Femur (tissue), 1 donor: ENCODE measurements at places on chromosomes 11 and 22.

- no peak for DNase-seq
Measured at GRCh38 chr22:30198921-30199320, 47.6 kb downstream of the LIF start.

GRCh38 chr22:32617903-32618302, 143.3 kb downstream of the FBXO7 start:
- DNase-seq, result peak; percentile 43

GRCh38 chr11:118521892-118522311, 5.4 kb upstream of the TTC36 start:
- DNase-seq, result peak; percentile 38

DNA sequence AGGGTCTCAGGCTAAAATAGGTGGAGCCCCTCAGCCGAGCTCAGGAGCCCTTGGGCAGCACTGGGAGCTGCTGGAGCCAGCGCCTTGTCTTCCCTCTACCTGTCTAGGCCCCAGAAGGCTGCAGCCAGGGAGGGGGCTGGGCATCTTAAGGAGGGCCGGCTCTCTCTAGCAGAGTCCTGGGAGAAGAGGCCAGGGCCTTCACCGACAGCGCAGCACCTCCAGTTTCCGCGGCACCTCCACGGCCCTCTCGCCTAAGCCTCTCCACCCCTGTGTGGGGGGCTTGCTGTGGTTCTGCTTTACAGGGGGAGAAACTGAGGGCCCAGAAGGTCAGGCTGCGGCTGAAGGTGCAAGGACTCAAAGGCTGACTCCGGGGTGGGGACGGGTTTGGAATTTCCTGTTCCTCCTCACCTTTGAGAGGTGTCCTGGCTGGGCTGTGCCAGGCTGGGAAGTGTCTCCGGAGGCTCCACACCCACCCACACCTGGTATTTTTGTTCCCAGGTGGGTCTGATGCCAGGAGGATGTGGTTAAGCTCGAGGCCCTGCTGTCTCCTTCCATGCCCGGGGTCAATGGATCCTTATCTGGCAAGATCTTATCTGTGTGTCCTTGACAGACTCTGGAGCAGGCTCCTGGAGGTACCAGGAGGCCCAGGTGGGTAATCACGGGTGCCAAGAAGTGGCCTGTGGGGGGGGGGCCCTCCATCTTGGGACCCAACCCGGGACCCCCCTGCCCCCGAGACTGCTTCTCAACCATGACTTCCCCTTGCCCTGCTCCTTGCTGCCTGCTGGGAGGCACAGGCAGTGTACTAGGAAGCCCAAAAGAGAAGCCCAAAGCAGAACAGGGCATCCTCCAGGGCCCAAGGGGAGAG, 95.3 kb upstream of the FGF3 start:
- peak; percentile 21 for DNase-seq

- DNase-seq, result peak; percentile 61
Measured at GRCh38 chr11:114060392-114061047, 1.0 kb downstream of the ZBTB16 start.

GRCh38 chr11:123885570-123885969, at the start of gene TMEM225:
TSS of gene TMEM225 (minus strand) at chr11:123885670. CDS start at chr11:123885425, 245 bp downstream.
- no peak for DNase-seq

- DNase-seq, result no peak
Measured at GRCh38 chr11:19907839-19908238, 195.2 kb downstream of the NAV2 start.

- no peak for DNase-seq
Measured at GRCh38 chr11:19162951-19163505, 38.8 kb downstream of the CSRP3 start.

- DNase-seq, result no peak
Measured at GRCh38 chr22:48175721-48176120, 1413.3 kb downstream of the TBC1D22A start.

GRCh38 chr11:14898906-14899305, 6.9 kb upstream of the CYP2R1 start:
- DNase-seq, result no peak

DNA sequence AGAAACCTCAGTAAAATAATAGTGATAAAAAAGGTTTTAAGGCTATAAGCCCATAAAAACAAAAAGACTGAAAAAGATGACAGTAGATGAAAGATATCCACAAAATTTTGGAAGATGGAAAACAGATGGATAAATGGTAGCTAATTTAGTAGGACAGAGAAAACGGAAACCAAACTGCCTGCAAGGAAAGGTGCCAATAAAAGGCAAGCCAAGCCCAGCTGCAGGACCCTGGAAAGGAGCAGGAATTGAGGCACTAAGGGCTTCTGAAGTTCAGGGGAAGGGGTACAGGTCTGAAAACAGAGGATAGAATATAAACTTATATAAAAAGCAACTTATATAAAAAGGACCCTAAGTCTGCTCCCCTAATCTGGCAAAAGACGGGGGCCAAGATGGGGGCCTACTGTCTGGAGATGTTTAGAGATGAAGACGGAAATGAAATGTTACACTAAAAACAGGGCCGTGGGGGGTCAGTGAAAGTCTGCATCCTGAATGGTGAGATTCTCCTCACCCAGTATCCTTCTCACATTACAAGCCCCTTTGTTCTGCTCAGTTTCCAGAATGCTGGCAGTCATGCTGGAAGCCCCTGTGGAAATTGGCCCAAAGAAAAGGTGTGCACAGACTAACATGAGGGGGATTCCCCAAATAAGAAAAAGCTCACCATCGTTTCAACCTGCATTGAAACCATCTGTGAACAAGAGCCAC, 269.3 kb upstream of the PITPNB start:
- peak; percentile 60 for DNase-seq

DNA sequence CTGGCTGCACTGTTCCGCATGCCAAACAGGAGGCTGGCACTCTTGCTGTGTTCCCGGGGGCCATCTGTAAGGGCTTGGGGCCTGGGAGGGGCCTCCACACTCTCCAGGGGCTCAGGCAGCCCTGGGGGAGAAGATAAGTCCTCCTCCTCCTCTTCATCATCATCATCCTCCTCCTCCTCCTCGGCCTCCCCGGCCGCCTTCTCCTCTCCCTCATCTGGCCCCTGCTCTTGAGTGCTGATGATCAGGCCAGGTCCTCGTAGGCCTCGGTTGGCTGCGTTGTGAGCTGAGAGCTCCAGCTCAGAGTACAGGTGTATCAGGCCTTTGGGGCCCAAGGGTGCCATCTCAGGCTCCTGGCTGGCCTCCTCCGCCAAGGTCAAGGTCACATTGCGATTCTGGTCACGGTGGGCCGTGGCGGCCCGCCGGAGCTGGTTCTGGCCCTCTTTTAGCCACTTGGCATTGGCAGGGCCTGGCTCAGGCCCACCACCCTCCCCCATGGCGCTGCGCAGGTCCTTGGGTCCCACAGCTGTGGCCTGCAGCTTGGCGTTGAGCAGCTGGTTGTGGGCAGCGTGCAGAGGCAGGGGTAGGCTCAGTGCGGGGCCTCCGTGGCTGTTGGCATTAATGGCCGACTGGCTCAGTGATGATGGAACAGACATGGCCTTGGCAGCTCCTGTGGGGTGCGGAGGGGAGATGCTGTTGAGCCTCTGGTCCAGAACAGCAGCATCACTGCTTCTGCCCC, 8.0 kb downstream of the APBB1 start:
- DNase-seq, result no peak

DNA sequence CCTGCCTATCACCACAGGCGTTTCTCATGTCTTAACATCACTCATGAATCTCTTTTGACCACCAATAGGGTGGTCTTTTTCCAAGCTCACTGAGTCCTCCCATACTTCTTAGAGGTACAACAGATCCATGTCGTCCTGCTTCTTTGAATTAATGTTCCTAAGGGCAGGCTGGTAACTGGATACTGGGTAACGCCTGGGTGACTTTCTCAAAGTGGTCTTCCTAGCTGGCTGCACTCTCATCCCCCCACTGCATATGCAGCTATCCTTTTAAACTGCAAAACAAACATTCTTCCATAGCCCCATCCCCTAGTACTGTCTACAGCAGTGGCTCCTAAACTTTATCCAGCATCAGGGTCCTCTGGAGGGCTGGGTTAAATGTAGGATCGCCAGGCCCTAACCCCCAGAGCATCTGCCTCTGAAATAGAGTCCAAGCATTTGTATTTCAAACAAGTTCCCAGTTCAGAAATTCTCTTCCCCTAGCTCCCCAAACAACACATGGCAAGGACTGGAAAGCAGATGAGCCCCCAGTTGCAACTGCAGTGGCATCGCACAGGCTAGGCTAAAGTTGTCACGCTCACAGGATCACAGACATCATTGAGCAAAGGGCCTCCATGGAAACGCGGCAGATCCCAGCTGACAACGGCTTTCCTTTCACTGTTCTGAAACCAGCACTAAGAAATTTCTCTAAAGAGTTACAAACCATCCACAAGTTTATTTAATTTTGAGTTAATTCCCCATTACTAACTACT, 204.9 kb downstream of the LARGE1 start:
- no peak for DNase-seq

DNA sequence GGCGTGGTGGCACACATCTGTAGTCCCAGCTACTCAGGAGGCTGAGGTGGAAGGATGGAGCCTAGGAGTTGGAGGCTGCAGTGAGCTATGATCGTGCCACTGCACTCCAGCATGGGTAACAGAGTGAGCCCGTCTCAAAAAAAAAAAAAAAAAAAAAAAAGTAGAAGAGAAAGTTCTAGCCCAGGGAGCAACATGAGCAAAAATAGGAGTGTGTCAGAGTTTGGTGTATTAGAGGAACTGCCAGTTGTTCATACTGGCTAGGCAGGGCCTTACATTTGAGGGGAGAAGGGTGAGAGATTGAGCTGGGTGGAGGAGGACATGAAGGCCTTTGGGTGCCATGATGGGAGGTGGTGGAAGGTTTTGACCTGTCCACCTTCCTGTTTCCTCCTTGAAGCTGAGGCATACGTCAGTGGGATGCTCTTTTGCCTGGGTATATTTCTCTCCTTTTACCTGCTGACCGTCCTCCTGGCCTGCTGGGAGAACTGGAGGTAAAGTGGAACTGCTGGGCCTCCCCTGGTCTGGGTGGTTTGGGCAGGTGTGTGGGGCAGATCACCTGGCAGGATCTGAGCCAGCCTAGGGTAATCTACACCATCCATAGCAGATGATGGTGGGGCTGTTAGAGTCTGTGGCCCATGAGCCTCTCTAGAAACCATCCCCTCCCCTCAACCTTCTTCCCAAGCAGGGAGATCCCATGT, 7.3 kb downstream of the SIDT2 start:
- no peak for DNase-seq

DNA sequence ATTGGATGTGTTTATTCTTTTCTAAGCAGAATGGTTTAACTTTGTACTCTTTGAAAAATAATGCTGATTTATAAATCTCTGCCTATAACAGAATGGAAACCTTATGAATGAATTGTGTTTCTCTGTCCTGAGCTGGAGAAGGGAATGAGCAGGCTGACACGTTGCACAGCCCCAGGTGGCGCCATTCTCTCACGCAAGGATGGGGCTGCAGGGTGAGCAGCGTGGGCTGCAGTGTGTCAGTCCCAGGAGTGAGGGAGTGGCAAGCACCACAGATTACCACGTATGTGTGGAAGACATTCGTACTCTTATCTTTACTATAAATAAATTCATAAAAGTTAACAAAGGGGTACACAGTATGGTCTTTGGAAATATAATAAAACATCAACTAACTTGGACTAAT, 33.4 kb downstream of the FDX1 start:
- DNase-seq, result peak; percentile 74
